B cell (primary cell): ENCODE measurements at places on chromosomes 11 and 22. TPM values are rescaled to one million over a fixed set of nuclear protein-coding genes. Genes with fewer than 3 reads are reported as not detected.

The UBQLN3 gene
- not detected in 2 replicates for polyA plus RNA-seq

The MFRP gene
- not detected in 2 replicates for polyA plus RNA-seq

The ADAMTS15 gene
- polyA plus RNA-seq, result 0.03 TPM in 1 of 2 replicates, not detected in the other

DNA sequence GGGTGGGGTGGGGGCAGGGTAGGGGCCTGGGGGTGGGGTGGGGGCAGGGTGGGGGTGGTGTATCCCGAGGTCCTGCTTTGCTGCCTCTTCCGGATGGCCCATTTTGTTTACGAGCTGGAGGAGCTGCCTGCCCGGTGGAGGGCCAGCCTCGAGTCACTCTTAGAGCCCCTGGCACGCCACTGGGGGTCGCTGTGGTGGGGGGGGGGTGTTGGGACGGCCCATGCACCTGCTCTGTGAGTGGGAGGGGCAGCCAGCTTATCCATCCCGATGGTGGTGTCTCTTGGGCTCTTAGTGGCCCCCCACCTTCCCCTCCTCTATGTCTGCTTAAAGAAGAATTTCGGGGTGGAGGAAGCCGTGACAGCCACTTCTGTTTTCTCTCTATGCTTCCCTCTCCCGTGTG, 24.6 kb downstream of the MRGPRD start:
- DNase-seq, result peak; percentile 53

- DNase-seq, result no peak
Observed at GRCh38 chr11:109641549-109641948, 219.6 kb downstream of the C11orf87 start.

- no peak for DNase-seq
Observed at GRCh38 chr11:62934496-62934785, 13.3 kb upstream of the CHRM1 start.

DNA sequence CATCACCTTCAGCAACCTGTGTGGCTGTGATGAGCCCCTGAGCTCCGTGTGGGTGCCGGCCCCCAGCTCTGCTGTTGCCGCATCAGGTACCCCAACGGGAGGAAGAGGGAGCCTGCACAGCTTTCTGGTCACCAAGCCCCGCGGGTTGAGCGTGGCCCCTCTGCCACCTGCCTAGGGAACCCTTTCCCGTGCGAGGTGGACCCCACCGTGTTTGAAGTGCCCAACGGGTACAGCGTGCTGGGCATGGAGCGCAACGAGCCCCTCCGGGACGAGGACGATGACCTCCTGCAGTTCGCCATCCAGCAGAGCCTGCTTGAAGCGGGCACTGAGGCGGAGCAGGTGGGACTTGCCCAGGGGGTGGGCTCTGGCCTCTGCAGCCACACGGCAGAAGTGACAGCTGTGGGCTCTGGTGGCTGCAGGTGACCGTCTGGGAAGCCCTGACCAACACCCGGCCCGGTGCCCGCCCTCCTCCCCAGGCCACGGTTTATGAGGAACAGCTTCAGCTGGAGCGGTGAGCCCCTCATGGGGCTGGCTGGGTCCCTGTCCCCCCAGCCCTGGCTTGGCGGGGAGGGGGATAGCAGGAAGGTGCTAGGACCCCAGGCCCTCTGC, 1.9 kb upstream of the SSH3 start:
- DNase-seq, result no peak

DNA sequence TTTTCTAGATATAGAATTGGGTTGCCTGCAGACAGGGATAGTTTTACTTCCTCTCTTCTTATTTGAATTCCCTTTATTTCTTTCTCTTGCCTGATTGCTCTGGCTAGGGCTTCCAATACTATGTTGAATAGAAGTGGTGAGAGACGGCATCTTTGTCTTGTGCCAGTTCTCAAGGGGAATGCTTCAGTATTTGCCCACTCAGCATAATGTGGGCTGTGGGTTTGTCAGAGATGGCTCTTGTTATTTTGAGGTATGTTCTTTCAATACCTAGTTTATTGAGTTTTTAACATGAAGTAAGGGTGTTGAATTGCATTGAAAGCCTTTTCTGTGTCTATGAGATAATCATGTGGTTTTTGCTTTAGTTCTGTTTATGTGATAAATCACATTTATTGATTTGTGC, 273.9 kb upstream of the CHORDC1 start:
- no peak for DNase-seq
